ENCODE measurements at places on chromosomes 16 and 17.

DNA sequence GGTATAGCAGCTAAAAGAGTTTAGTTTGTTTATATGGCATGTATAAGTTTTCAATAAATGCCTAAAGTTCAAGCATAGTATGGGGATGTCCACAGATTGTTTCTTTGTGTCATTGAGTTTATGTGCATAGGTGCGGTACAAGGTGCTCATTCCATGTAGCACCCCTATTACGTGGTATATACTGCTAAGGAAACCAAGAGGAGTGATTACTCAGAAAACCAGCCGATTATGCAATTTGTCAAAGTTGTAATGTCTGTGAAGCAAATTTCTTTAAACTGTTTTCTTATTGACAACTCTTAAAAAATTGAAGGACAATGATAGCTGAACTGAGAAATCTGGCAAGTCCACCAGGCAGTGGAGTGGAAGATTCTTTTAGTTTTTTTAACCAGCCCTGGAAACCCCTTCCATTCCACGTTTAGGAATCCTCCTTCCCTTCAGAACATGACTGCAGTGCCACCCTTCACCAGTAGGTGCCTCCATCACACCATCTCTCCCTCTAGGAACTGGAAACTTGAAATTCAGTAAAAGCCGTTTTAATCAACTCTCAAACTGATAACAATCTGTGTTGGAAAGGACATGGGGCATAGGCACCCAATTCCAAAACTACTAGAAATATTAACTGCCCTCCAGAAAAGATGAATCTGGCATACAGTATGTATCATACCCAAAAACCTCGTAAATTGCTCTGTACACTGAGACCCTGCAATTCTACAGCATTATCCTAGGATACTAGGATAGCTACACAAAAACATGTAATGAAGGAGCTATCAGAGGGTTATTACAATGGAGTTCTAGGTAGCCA lies 43.5 kb downstream of the REXO5 start:
- DNase-seq: peak; percentile 69

DNA sequence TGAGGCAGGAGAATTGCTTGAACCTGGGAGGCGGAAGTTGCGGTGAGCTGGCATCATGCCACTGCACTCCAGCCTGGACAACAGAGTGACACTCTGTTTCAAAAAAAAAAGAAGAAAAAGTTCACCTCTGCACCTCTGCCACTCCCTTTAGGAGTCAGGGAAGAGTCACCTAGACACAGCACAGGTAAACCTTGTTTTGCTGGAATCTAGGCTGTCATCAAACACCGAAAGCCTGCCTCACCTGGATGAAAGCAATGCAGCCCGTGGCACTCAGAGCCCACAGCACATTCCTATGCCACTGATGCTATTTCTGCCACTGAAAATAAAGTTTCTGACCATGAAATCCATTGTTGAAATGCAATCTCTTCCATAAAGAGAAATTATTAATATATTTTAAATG lies 22.2 kb downstream of the CFAP52 start:
- DNase-seq: no peak

GRCh38 chr17:78210111-78210510 lies 3.9 kb upstream of the BIRC5 start:
- no peak for DNase-seq

GRCh38 chr17:42581744-42582270 lies 4.3 kb upstream of the PSMC3IP start:
- no peak for DNase-seq

DNA sequence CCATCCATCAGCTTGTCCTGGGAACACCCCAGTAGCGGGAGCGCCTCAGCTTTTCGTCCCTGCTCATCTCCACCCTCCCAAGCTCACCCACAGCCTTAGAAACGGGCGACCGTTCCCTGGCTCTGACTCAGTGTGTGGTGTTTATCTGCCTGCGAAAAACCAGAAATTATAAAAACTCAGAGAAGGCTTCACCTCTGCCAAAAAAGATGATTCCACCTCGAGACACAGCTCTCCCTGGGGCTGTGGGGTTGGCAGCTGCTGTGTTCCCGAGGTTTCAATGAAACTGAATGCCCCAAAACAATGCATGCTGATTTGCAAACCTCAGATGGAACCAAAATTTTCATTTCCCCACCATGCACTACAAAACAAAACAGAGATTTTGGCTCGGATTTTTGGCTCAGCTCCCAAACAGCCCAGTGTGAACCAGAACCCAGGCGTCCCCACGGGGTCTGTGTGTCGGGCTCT lies 62.4 kb upstream of the MED9 start:
- no peak for DNase-seq

GRCh38 chr16:8776129-8776584 lies 21.3 kb downstream of the TMEM186 start:
- no peak for DNase-seq

DNA sequence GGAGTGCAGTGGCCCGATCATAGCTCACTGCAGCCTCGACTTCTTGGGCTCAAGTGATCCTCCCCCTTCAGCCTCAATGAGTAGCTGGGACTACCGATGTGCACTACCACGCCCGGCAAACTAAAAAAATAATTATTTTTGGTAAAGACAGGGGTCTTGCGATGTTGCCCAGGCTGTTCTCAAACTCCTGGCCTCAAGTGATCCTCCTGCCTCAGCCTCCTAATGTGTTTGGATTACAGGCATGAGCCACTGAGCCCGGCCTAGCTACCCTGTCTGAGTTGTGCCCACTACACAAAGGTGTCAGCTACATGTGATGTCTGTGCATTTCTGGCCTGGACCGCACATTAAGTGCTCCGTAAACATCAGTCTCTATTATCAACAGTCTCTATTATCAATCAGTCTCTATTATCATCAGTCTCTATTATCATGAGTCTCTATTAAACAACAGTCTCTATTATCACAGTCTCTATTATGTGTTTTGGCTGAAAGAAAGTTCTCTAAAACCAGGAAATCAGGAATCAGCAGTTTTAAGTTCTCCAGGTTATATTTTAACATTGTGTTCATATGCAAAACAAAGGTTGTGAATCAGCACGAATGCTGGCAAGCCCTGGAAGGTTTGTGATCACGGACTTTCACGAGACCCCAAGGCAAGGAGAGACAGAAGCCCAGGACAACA lies 721 bp upstream of the WWOX start:
- DNase-seq: no peak

- no peak for DNase-seq
Observed at GRCh38 chr16:54273566-54273965, 13.0 kb downstream of the IRX3 start.

- peak; percentile 17 for DNase-seq
Observed at GRCh38 chr17:42678951-42679491, 2.2 kb upstream of the PLEKHH3 start.

DNA sequence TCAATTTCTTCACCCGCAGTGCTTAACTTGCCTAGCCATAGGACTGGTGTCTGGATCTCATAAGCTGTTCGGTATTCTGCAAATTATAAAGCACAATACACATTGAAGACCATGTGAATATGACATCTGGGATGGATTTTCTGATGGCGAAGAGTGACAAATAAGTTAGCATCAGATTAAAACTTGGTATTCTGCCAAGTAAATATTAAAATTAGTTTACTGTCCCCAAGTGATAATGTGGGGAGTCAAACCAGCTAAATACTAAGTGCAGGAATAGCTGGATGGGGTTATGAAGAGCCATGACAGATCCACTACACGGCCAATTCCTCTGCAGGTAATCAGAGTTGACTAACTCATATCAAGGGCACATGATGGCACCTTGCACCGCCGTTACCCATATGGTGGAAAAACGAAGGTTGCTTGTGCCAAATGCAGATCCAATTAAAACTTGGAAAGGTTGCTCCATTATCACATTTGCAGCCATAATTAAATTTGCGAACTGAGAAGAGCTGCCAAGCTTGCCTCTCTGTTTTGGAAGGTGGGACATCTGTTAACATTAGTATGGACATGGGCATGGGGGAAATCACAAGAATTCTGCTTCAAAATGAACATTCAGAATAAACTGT lies 114.9 kb upstream of the TOM1L1 start:
- DNase-seq: no peak

DNA sequence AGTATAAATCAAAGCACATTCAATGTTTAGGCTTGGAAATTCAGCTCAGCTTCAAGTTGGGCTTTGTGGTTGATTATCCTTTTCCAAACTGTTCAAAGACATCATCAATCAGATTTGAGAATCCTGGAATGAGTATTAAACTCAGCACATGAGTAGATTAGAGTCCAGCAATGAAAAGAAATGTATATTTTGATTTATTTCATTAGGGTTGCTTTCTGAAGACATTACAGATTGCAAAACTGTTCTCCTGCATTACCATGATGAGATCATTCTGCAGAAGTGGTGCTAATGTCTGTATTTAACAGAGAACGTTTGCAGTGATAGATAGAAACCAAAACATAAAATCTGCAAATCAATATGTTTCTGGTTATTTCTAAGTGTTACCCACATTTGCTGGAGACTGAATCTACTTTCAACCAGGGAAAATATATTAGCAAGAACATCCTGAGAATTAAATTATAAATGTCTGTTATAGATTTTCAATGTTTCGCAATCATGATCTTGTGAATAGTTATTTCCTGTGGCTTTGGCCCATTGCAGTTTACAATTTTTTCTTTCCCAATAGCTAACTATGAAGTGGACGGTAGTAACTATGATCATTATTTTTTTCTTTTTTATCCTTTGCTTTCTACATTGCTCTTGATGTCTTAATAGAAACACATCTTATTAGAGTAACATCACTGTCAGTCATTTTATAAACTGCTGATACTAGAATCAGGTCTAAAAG lies 1125.7 kb upstream of the GOT2 start:
- peak; percentile 45 for DNase-seq

DNA sequence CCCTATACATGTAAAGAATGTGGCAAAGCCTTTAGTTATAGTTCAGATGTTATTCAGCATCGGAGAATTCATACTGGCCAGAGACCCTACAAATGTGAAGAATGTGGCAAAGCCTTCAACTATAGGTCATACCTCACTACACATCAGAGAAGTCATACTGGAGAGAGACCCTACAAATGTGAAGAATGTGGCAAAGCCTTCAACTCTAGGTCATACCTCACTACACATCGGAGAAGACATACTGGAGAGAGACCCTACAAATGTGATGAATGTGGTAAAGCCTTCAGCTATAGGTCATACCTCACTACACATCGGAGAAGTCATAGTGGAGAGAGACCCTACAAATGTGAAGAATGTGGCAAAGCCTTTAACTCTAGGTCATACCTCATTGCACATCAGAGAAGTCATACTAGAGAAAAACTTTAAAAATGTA lies 42.5 kb downstream of the ZNF267 start:
- peak; percentile 38 for DNase-seq

GRCh38 chr17:57004944-57005579 lies 27.1 kb downstream of the SCPEP1 start:
- DNase-seq: peak; percentile 98

- DNase-seq: no peak
Observed at GRCh38 chr17:45168991-45169752, 7.5 kb downstream of the HEXIM2 start.

DNA sequence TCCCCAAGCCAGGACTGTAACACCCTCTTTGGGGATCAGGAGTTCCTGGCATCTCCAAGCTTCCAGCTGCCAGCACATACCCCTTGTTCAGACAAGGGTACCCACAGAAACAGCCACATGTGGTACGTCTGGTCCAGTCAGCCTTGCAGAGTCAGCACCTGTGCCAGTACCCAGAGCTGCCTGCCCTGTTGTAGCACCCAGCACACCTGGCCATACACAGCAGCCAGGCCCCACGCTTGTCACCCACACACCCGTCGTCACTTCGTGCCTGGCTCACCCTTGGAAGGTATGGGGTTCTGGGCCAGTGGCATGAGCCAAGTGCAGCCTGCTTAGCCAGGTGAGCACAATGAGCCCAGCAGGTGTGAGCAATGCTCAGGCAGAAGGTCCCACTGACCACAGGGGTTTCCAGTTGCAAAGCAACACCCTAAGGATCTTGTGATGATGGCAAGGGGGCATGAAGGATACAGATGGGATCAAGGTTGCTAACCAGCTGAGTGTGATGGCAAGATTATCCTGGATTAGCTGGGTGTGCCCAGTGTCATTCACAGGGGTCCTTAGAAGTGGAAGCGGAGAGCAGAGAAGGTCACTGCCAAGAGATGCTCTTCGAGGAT lies 202.3 kb downstream of the CPPED1 start:
- DNase-seq: no peak

- DNase-seq: no peak
Observed at GRCh38 chr17:79412110-79412509, 198.7 kb downstream of the RBFOX3 start.

GRCh38 chr17:19759568-19760549 lies 11.8 kb upstream of the ALDH3A1 start:
- no peak for DNase-seq

- no peak for DNase-seq
Observed at GRCh38 chr16:64305663-64306062, 816.2 kb downstream of the CDH11 start.

GRCh38 chr16:85553436-85554113 lies 59.5 kb upstream of the GSE1 start:
- peak; percentile 80 for DNase-seq

GRCh38 chr17:18860161-18860972 lies 2.4 kb downstream of the PRPSAP2 start:
- DNase-seq: peak; percentile 44

DNA sequence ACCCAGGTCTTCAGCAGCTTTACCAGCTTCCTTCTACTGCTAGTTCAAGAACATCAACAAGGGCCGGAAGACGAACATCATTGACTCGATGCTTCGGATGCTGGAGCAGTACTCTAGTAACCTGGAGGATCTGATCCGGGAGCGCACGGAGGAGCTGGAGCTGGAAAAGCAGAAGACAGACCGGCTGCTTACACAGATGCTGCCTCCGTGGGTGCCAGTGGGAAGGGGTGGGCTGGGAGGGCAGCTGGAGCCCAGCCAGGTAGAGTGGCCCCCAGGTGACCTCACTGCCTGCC lies 12.1 kb downstream of the GUCY2D start:
- no peak for DNase-seq

- no peak for DNase-seq
Observed at GRCh38 chr16:56349711-56350161, 75.6 kb downstream of the AMFR start.

DNA sequence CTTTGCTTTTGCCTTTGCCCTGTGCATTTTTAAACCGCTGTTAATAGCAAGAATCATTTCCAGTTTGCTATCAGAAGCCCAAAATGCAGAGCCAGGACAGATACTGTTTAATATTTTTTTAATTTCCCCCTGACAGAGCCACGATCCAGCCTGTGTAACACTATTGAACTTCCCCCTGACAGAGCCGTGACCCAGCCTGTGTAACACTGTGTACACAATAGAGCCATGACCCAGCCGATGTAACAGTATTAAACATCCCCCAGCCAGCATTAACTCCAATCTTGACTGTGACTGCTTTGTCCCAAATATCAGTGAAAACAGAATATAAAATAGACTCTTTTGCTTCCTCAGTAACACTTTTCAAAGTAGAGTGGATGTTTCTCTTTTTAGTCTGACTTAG lies 607.9 kb upstream of the CDH5 start:
- DNase-seq: no peak
